Stimulated activated CD4-positive, alpha-beta T cell treated with anti-CD3 and anti-CD28 coated beads, Interleukin-1b, Interleukin-23, amount 100 ng/mL, for 1 hour (primary cell): ENCODE measurements at places on chromosomes 1 and 21.

DNA sequence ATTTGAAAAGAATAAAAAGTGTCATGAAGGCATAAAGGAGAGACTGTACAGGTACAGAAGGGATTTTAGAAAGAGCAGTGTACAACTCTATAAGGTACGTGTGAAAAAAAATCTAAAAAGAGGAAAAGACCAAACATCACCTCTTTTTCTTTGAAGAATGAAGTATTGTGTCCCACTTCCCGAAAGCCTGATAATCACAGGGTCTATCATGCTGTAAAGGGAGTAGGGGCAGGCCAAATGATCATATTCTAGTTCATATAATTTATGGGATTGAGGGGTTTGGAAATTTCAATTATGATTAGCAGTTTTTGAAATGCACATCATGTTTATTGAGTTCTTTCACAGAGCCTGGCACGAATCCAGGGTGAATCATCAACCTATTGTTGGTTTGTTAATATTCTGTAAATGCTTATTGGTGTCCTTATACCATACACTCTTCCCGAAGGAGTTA lies 910 bp upstream of the RERE start:
- no peak for DNase-seq

DNA sequence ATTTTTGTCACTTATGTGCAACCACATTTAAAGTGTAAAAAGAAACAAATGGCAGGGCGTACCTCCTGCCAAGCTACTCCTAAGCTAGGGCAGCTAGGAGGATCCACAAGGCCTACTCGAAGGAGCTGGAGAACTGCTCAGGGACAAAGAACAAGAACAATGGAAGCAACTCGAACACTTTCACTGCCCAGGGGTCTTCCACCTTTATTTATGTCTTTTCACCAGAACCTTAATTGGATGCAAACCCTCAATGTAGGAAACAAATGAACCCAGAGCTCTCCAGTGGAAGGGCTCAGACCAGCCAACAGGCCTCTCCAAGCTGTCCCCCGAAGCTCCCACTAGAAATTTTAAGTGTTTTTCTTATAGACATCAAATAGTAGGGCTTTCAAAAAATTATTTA lies 39.9 kb downstream of the C1orf198 start:
- no peak for DNase-seq

GRCh38 chr1:16119926-16120325 lies 35.9 kb downstream of the EPHA2 start:
- no peak for DNase-seq

GRCh38 chr1:54248966-54249365 lies 49.0 kb downstream of the MRPL37 start:
- DNase-seq = no peak

DNA sequence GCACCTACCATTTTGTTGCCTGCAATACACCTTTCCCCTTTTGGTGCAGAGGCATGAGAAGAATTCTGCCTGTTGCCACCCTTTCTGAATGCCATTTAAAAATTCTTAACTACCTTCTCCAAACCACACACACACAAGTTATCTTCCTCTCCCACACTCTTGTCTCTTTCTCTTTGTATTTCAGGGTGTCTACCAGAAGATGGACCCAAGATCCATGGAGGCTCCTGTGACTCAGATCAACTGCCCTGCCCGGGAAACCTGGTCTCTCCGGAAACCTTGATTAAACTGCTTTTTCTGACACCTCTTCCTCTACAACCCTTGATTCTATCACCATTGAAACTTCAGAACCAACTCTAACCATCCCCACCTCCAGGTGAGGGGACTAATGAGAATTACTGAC lies 2.4 kb upstream of the TARS2 start:
- no peak for DNase-seq

DNA sequence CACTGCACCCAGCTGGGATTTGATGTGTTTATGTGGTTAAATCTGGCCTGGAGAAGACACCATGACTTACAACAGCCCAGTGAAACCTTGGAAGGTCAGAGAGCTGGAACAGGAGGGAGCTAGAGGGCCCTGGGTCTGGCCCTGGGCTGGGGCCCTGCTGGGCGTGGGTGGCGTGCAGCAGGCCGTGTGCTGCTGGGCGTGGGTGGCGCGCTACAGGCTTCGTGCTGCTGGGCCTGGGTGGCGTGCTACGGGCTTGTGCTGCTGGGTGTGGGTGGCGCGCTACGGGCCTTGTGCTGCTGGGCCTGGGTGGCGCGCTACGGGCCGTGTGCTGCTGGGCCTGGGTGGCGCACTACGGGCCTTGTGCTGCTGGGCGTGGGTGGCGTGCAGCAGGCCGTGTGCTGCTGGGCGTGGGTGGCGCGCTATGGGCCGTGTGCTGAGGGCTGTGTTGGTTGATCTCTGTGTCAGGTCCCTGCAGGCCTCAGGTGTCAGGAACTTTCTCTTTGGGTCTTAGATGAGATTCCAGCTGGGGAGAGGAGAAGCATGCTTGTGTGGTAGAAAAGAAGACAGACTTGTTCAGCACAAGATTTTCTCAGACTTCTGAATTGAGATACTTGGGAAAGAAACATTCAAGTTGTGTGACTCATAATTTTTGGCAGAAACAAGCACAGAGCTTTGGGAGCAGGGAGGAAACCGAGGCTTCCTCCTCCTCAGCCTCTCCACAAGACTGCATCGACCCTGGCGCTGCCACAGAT lies 66.0 kb downstream of the COL18A1 start:
- DNase-seq = no peak

DNA sequence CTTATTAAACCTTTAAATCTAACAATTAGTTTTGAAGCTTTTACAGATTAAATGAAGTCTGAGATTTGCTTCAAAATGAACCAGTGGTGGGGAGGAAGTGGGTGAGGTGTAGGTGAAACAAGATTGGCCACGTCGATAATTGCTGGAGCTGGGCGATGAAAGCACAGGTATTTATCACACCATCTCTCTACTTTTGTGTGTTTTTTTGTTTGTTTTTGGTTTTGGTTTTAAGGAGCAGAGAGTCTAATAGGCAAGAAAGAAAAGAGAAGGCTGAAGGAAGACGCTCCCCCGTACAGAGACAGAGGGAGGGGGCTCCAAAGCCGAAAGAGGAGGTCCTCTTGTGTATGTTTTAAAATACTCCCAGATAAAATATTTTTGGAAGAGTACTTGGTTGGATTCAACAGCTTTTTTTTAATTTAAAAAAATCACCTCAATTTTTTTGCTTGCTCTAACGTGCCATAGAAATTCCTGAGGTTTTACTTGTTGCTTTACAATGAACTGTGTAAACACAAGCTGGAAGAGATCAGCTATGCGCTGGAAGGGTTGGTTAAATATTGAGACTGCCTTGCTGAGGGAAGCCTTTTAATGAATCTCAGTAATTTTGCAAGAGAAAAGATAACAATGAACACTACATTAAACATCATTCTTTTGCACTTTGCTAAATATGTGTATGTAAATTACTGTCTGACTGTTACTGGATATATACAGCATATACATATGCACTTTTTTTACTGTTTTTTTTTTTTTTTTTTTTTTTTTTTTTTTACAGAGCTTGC lies 6.7 kb upstream of the LGALS8 start:
- DNase-seq = no peak

DNA sequence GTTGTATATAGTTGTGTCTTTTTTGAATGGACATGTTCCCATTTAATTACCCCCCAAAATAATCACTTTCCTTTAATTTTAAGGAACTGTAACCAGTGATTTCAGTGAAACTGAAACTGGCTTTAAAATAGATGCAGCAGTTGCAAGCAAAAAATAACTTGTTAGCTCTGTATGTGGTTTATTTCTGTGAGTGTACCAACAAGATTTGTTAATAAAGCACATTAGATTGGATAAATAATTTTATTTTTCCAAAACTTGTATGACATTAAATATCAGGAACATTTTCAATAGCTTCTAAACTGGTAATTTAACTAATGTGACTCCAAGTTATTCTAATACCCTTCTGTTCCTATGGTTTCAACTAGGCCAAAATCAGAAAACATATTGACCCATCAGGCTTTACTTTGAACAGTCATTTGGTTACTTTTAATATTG lies 184.3 kb upstream of the CACYBP start:
- no peak for DNase-seq

DNA sequence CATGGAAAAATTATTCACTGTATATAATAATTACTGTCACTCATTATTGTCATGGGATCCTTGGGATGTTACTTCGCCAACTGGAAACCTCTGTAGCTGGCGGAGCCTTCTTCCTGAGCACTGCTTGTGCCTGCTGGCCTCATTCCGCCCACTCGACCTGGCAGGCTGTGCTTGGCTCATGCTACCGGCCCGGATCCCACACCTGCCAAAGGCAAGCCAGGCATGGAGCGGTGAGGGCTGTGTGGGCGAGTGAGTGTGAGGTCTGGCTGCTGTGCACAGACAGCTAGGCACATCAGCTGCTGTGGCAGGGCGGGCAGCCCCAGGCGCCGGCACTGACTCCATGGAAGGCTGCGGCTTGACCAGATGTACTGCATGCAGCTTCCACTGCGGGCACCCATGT lies 78.4 kb downstream of the DISP1 start:
- no peak for DNase-seq

DNA sequence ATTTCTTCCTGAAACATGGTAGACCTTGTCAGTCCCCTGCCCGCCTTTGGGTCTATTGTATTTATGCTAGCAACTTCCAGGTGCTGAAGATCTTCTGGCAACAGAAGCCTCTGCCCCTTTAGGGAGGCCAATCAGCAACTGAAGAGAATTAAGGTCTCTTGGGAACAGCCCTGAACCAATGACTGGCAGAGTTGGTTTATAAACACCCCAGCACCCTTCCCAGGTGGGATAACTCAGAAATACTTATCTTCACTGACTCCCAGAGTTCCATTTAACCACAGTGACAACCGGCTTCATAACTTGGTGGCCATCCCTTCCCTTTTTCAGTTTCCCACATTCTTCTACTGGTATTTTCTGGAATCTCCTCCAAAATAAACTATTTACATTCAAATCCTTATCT lies 27.2 kb upstream of the TMCO1 start:
- no peak for DNase-seq

DNA sequence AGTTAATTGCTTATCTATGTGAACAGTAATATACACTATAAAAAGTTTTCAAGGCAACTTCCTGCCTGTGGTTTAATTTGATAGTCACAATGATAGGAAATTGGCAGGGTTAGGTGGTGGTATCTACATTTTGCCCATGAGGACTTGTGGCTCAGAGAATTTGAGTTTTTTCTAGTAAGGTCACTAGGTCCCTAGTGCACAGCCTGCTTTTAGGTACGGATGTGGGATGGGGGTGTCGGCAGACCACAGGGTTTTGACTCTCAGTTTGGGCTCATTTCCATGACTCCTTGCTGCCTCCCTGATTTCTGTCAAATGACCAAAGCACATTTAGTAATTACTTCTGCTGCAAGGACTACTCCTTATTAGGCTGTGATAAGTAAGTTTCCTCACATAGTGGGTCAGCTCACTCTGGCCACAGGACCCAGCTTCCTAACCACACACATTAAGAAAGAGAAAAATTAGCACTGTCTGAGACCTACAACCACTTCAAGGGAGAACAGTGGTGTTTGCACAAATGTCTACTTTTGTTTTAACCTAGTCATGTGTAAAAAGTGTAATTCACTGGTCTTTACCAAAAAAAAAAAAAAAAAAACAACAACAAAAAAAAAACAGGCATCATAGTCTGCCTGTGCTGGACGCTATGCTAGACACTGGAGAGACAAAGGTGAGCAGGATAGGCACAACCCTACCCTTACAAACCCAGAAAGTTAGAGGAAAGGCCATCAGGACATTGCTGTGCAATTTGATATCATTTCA lies 43.7 kb downstream of the MRPL39 start:
- no peak for DNase-seq
